ENCODE measurements at places on chromosomes 1 and 21.

GRCh38 chr1:202291961-202292712 is 49.6 kb downstream of the UBE2T start:
- no peak for DNase-seq

DNA sequence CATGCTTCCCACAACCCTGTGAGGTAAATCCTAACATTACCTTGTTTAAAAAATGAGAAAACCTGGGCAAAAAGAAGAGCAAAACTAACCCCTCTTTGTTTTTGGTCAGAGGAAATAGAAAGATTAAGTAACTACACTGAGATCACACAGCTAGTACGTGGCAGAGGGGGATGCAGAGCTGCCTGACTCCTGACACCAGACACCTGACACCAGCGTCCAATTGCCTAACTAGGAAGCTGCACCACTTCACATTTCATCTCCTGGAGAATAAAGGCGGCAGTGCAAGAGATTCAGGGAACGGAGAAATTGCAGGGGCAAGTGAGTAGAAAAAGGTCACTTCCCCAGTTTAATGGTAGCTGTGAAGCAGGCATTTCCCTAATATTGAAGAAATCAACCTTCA is 229.3 kb upstream of the PTBP2 start:
- no peak for DNase-seq

DNA sequence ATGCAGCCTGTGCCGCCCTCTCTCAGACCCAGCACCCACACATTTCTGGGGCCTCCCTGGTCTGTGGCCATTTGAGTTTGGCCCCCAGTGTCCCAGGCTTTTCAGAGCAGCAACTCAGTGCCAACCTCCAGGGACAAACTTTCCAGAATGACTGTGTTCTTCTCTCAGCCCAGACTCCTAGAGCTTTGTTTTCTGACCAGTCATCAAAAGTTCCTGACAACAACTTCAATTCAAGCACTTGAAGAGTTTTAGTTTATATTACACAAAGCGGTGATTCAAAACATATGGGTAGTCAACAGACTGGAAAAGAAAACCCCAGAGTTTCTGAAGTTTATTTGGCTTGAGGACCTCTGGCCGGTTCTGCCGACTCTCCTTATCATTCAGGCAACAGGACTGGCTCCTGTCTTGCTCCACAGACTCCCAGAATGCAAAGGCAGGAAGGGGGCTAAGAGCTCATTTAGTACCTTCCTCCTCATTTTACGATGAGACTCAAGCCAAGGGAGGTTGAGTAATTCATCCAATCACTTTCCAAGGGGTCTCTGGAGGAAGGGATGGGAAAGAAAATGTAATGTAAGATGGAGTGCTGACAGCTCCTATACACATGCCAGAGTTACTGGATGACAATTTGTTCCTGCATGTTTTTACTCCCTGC is 27.0 kb upstream of the TIAM1 start:
- DNase-seq, result no peak

DNA sequence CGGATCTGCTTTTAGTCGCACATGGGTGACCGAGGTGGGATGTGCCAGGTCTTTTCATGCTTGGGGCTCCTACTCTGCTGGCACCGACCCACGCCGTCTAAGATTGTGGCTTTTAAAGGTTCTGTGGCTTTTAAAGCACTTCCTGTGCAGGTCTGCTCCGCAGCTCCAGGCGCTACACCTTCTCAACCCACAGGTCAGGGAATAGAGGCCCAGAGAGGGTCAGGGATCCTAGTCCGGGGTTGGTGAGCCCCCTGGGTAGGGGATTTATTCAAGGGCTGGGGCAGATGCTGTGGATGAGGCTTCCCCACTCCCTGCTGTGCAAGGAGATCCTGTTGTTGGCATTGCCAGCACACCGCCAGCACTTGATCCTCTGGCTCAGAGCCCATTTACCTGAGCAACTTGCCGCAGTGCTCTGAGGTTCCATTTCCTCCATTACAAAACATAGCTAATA is 212.8 kb upstream of the RAB4A start:
- DNase-seq, result peak; percentile 29

DNA sequence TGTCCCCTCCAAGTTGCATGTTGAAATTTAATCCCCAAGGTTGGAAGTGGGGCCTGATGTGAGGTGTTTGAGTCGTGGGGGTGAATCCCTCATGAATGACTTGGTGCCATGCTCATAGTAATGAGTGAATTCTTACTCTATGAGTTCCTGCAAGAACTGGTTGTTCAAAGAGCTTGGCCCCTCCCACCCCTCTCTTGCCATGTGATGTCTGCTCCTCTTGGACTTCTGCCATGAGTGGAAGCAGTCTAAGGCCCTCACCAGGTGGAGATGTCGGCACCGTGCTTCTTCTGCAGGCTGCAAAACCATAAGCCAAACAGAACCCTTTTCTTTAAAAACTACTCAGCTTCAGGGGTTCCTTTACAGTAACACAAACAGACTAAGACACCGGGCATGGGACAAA is 14.3 kb downstream of the G0S2 start:
- DNase-seq, result no peak

- DNase-seq, result no peak
These were observed 8.7 kb downstream of the FAM131C start for GRCh38 chr1:16064536-16065268.

DNA sequence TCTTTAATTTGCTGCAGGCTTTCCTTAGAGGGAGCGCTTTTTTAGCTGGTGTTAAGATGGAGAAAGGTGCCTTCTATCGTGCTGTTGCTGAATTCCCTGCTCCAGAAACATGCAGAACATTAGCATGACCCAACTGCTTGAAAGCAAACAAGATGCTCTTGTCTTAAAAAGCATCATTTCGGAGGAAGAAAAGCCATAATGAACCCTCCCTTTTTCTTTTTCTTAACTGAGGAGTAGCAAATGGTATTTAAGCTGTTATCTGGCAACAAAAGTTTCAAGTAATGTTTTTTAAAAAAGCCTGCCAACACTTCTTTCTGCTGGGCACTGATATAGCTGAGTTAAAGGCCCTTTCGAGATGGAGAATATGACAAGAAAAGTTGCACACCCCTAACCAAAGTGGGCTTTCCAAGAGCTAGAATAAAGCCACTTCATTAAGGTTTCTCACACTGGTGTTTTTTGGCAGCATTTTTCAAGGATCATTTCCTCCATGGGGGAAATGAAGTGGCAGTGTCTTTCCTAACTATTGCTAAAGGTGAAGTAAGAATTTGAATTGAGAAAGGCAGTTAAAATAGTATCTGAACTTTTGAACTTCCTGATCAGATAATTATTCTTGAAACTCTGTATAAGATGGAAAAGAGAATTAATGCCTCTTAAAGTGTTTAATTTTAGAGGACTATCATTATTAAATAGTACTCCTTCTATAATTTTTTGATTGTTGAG is 38.8 kb downstream of the ST6GALNAC5 start:
- no peak for DNase-seq

- DNase-seq, result no peak
These were observed 306 bp upstream of the SH3D21 start for GRCh38 chr1:36305915-36306209.

- no peak for DNase-seq
These were observed 1.7 kb upstream of the MECR start for GRCh38 chr1:29232387-29232786.

DNA sequence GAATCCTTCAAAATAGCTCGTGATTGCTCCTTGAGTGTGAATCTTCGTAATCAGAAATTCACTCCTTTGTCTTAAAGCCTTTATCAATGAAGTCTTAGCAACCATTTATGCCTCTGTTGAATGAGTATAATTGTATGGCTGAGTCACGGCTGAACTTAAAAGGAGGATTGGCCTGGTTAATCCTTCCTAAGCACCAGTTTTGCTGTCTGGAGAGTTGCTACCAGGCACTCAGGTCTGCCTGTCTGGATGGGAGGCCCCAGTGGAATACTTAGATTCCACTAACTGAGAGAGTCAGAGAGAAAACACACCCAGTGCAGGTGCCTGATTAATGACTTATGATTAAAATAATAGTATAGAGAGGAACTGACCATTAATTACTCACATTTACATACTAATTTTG is 7.6 kb upstream of the HHAT start:
- no peak for DNase-seq

DNA sequence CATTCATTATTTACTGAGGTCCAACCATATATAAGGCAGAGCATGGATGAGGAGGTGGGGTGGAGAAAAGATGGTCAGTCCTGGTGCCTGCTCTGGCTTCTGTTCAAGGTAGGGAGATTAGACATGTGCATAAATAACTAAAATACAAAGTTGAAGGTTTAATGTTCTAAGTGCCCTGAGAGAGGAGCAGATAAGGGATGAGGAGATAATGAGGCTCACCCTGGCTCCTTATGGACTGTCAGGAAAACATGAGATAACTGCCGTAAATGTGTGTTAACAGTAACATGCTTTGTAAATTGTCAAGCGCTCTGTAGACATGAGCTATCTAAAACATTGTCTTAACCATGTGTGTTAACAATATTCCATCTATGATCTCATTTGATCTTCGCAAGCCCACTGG is 474.6 kb upstream of the USP24 start:
- no peak for DNase-seq

DNA sequence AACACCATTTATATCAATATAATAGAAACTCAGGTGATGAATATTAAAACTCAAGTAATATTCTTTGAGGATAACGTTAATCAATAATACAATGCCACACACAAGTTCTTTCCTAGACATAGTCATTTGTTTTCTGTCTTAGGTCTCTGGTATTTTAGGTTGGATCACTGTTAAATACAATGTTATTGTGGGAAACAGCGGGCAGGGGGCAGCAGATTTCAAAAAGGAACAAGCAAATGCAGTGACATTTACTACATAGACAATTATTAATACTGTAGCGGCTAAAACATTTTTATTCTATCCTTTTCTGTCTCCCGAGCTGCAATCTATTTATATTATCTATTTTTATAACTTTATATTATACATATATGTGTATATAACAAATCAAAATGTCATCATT is 186.4 kb upstream of the ZNHIT6 start:
- peak; percentile 0 for DNase-seq

DNA sequence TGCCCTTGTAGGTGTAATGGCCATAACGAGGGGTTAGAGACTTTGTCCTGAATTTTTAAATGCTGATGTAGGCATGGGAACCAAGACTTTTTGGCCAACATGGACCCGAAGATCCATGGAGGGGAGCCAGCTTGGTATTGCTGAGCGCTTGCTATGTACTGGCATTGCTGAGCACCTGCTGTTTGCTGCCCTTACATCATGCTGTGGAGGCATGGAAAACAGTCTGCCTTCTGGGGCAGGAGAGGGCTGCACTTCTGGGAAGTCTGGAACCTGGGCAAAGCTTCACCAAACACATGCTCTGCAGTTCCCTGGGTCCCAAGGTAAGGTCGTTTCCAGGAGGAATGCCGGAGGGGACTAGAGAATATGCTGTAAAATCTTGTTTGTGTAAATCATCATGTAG is 86.3 kb upstream of the CNIH3 start:
- no peak for DNase-seq

DNA sequence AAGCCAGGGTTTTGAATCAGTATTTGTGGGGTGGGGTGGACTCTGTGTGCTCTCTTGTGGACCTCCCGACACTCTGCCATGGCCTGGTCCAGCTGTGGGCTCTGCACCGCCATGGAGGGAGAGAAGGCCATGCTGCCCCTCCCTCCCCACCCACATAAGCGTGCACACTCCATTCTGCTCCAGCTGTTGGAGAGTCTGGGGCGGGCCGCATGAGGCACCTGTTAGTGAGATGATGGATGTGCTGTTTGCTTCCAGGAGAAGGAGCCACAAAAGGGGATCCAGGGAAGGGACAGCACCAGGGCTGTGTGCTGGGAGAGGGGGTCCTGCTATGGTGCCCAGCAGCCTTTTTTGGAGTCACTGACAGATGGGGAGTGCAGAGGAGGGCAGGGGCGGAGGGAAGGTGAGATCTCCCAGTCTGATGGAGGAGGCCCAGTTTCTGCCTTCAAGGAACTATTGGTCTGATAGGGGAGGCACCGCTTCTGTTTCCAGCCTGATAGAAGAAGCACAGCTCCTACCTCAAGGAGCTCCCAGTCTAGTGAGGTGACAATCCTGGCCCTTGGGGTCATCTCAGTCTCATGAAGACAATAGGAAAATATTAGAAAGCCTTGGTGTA is 101.5 kb downstream of the ACTL8 start:
- no peak for DNase-seq

GRCh38 chr1:241536969-241537368 is 4.8 kb downstream of the KMO start:
- no peak for DNase-seq

GRCh38 chr1:192901500-192901899 is 92.7 kb downstream of the RGS2 start:
- DNase-seq, result no peak

DNA sequence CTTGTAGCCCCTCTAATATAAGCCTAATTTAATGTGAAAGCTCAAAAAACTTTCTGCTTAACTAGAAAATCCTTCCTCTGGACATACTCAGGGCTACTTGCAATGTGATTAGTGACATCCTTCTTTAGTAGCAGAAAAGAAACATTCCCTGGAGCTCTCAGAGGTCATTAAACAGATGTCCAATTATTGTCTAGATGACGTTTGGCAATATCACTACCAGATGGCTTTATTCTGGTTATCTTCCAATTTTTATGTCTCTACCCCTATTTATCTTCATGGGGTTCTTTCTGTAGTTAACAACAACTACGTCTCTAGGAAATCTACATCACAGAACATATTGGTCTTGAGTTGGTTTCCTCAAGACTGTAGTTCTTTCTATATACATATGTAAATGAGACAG is 44.2 kb downstream of the CTH start:
- no peak for DNase-seq

- no peak for DNase-seq
These were observed 21.1 kb upstream of the VTCN1 start for GRCh38 chr1:117231748-117232373.

GRCh38 chr21:39037807-39038405 is 145.3 kb downstream of the PSMG1 start:
- DNase-seq, result no peak

- no peak for DNase-seq
These were observed 75.2 kb downstream of the MPZL1 start for GRCh38 chr1:167797015-167797414.

GRCh38 chr1:76035053-76035452 is 39.5 kb upstream of the ST6GALNAC3 start:
- DNase-seq, result no peak

- DNase-seq, result no peak
These were observed 11.5 kb upstream of the AIM2 start for GRCh38 chr1:159088050-159088449.

DNA sequence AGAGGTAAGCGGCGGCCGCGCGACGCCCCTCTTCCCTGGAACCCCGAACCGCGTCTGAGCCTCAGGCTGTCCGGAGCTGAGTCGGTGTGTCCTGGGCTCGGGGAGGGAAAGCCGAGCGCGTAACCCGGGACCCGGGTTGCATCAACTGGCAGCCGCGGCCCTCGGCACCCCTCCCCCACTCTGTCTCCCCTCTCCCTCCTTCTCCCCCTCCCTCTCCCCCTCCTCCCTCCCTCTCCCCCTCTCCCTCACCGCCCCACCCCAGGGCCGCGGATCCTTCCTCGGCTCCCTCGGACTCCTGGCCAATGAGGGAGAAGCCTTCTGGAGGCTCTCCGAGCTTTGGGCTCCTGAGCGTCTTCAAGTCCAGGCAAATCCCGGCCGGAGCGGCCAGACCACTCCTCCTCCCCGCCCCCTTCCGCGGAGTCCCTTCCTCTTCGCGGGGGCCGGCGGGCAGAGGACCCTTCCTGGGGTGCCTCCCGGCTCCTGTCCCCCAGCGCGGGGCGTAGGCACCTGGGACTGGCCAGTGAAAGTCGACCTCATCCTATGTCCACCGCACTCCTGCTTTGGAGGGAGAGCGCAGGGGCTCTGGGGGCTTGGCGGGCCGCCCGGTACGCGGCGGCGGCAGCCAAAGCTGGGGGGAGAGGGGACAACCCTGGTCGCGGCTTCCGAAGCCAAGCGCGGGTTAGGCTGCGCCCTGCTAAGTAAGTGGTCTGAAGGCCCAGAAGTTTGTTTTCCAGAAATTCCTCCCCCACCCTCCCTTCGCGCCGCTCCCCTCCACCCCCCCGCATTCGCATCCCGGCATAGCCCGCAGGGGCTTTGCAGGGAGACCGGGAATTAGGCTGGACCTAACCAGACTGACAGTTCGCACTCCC is 850 bp downstream of the SESN2 start:
- peak; percentile 36 for DNase-seq
